8988T (cell line): ENCODE measurements at places on chromosomes 11 and 22.

GRCh38 chr11:66800720-66801428, 42.4 kb upstream of the RCE1 start:
- DNase-seq: no peak

DNA sequence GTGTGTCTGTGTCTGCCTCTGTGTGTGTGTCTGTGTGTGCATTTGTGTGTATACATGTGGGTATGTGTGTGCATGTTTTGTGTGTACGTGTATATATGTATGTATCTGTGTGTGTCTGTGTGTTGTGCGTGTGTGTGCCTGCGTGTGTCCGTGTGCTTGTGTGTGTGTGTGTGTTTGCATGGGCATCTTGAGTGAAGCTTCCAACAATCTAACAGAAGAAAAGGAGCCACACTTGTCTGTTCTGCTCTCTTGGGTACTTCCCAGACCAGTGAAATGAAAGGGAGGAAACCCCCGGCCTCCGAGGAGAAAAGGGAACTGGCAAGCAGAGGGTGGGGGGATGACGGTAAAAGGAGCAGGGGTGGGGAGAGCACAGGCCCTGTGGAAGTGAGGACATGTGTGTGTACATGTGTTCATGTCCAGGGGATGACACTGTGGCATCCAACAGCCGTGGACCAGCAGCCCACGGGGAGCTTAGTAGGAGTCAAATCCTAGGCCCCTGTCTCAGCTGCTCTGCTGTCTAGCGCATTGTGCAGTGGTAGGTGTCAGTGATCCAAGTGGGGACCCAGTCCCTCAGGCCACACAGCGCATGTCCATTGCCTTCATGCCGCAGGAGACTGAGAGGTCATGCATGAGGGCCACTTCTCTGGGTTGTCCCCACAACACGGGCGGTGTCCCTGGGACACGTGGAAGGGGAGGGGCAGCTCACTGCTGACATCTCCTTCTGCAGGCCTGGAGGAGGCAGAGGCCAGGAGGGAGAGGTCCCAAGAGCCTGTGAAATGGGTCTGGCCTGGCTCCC, 8.1 kb downstream of the CSF2RB start:
- no peak for DNase-seq

GRCh38 chr11:98740321-98740720, 280.4 kb upstream of the CNTN5 start:
- no peak for DNase-seq

DNA sequence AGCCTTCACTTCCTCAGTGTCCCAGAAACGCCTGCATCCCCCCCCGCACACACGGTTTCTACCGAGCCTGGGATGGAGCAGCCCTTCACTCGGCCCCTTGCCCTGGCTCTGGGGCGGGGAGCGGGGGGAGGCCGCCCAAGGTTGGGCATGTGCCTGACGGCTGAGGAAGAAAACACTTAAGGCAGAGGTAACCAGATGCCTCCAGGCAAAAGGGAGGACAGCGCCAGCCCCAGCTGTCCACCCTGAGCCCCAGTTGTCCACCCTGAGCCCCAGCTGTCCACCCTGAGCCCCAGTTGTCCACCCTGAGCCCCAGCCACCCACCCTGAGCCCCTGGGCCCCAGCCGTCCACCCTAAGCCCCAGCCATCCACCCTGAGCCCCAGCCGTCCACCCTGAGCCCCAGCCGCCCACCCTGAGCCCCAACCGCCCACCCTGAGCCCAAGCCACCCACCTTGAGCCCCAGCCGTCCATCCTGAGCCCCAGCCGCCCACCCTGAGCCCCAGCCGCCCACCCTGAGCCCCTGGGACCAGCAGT, 3.8 kb upstream of the TTLL8 start:
- DNase-seq: no peak

GRCh38 chr11:103662880-103663279, 373.6 kb upstream of the DDI1 start:
- DNase-seq: no peak

GRCh38 chr11:2389377-2390026, 11.0 kb upstream of the TSSC4 start:
- DNase-seq: no peak

GRCh38 chr22:33682927-33683326, 237.3 kb downstream of the LARGE1 start:
- no peak for DNase-seq

GRCh38 chr11:95134491-95134890, 44.8 kb downstream of the ENDOD1 start:
- no peak for DNase-seq

GRCh38 chr11:131980888-131981668, 610.7 kb downstream of the NTM start:
- no peak for DNase-seq

- no peak for DNase-seq
Observed at GRCh38 chr22:44279069-44279360, 33.7 kb downstream of the SHISAL1 start.

- DNase-seq: no peak
Observed at GRCh38 chr11:119935349-119935925, 202.5 kb downstream of the TRIM29 start.

DNA sequence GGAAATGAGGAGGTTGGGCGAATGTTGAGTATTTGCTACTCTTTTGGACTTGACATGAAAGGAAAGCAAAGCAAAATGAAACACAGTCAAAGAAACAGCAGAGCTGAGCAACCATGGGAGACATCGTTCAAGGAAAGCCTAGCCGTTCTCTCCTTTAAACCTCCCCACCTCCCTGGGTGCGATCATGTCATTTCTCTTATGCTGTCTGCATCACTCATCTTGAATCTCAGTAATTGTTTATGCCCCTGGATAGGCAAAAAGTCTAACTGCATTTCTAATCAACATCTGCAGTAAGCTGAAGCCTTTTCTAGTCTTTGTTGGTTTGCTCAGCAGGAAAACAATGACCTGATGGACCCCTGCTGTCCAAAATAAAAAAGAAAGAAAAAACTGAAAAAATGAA, 107.0 kb downstream of the MSANTD4 start:
- DNase-seq: no peak

DNA sequence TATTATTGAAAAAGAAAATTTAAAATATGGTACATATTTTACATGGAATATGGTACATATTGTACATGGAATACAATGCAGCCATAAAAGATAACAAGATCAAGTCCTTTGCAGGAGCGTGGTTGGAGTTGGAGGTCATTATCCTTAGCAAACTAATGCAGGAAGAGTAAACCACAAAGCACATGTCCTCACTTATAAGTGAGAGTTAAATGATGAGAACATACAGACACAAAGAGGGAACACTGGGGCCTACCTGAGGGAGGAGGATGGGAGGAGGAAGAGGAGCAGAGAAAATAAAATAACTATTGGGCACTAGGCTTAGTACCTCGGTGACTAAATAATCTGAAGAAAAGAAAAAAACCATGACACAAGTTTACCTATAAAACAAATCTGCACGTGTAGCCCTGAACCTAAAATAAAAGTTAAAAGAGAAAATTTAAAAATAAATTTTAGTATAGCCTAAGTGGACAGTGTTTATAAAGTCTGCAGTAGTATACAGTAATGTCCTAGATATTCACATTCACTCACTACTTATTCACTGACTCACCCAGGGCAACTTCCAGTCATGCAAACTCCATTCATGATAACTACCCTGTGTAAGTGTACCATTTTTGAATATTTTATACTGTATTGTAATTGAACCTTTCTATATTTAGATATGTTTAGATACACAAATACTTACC, 204.4 kb downstream of the FAM76B start:
- no peak for DNase-seq

- DNase-seq: no peak
Observed at GRCh38 chr11:134138376-134138775, 69.5 kb downstream of the JAM3 start.

GRCh38 chr11:86889001-86889341, 66.2 kb downstream of the FZD4 start:
- no peak for DNase-seq

DNA sequence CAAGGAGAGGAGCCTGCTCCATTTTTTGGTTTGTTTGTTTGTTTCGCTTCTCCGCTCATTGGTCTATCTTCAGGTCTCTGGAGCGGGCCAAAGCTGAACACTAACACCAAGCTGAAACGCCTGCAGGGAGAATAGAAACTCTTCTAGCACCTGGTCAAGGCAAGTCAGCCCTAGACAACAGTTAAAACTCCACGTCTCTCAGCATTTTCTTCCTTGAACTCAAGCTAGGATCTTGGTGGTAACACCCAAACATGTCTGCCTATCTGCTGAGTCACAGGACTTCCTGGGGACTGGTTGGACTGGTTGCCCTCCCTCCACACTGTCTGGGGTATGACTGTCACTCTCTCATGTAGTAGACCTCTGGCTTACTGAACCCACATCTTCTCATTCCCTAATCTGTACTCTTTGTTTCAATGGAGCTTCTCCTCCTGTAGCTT, 23.9 kb upstream of the RBFOX2 start:
- peak; percentile 22 for DNase-seq

GRCh38 chr11:111379602-111380136, 594 bp upstream of the POU2AF1 start:
- no peak for DNase-seq

- no peak for DNase-seq
Observed at GRCh38 chr22:30265131-30265720, 1.4 kb downstream of the OSM start.
